Nucleus accumbens (tissue), 56 donors: ENCODE measurements at places on chromosomes 12 and 14.
A peak's percentile ranks its signal among the peaks of the same experiment; 100 is the strongest.

GRCh38 chr12:67980391-67980790 lies 8.9 kb upstream of the IFNG-AS1 start:
- DNase-seq, result no peak

- no peak for DNase-seq
Observed at GRCh38 chr14:92175811-92176210, 54.0 kb downstream of the CPSF2 start.

- DNase-seq, result no peak
Observed at GRCh38 chr12:94240171-94240570, 91.8 kb downstream of the PLXNC1 start.

DNA sequence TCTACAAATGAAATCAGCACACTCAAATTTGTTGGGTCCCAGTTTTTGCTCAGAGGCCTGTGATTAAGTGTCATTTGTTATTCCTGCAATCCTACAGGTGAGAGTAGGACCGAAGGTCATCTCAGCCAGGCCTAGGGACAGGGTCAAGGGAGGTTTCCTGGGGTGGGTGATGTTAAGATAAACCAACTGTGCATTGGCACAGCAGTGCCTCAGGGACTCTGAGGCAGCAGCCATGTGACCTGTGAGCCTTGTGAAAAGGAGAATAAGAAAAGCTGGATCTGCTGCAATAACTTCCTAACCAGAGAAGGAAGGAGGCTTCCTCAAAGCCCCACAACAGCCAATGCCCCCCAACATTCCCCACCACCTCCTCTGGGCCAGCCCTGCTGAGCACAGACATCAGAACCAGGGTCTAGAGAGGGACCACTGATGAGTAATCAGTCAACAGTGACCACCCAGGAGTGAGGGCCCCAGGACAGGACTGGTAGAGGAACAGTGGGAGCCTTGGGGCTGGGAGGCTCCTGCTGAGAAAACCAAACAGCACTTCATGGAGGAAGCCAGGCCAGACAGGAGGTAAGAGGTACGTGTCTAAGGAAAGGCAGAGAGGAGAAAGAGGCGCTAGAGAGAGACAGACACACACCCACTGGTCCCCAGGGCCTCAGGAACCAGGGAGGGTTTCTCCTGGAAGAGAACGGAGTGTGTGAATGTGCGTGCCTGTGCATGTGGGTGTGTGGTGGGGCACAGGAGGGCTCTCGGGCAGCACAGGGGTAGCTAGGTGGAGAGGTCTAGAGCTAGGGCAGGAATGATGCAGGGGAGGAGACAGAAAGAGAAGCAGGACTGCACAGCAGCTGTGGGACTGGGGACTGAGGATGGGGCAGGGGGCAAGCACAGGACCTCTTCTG lies 82.4 kb downstream of the ITPK1 start:
- no peak for DNase-seq

GRCh38 chr12:121942145-121942718 lies 23.8 kb downstream of the CFAP251 start:
- no peak for DNase-seq

- DNase-seq, result no peak
Observed at GRCh38 chr12:9649532-9649940, 20.0 kb upstream of the CLEC2D start.

DNA sequence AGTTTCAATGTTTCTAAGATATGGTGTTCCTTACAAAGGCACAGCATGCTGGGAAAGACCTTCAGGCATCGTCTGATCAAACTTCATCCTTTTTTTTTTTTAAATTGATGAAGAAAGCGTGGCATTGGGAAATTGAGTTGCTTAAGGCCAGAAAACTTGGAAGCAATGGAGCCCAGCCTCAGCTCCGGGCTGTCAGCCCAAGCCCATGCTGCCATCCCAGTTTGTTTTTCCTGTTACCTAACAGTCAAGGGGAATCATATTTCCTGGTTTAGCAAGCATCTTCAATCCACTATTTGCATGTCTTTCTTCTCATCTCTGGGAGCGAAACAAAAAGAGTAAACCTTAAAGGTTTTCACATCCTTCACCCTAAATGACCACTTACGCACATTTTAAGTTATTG lies 200.2 kb downstream of the CHST11 start:
- no peak for DNase-seq

DNA sequence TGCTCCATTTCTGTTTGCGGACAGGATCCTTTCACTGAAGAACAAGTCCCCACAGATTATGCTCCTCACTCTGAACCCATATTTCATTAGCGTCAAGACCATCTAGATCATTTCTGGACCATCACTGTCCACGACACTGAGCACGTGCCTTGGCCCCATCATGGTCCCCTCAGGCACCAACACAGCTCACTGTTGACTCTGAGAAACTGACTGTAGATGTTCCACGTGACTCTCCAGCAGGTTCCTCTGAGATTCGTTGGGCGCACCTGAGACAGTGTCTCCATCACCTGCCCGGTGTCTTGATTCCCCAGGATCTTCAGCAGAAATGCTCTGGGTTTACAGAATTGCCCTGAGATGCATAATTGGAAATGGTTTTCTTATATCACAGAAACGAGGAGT lies 985.4 kb downstream of the TMEM121 start:
- DNase-seq, result no peak

GRCh38 chr14:90472632-90473031 lies 75.8 kb downstream of the CALM1 start:
- no peak for DNase-seq

- DNase-seq, result no peak
Observed at GRCh38 chr12:23617749-23618148, 331.7 kb downstream of the SOX5 start.

DNA sequence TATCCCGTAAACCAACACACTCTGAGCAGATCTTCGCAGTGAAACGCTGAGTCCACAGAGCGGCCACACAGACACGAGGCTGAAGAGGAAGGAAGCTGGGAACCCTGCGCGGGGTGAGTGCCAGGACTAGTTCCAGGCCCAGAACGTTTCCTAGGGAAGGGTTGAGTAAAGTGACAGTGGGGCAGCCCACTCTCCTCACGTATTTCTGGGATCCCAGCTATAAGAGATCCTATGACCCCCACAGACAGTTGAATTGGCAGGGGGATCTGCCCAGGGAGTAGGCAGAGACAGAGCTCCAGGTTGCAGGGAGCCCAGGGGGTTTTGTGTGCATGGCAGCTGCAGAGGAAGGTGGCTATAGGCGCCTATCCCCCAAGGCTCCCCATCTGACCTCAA lies 51.1 kb downstream of the GTF2A1 start:
- DNase-seq, result peak; percentile 63

DNA sequence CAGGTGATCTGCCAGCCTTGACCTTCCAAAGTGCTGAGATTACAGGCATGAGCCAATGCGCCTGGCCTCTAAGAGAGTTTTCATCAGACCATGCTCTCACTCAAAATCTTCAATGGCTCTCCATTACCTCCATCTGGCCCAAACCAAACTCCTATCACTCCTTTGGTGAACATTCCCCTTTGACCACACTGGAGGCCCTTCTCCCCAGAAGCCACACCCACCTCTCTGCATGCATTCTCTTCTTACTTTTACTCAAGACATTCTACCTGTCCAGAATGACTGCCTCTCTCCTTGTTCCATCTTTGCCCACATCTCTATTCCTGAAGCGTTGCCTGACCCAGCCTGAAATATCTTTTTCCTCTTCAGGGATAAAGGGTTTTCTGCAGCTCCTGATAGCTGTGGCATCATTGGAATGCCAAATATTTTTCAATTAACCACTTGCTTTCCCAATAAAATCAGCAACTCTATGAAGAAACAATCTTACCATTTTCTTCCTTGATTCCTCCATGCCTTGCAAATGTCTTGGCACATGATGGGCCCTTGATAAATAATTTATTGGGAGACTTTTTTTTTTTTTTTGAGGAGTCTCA lies 15.5 kb downstream of the PLEK2 start:
- DNase-seq, result no peak

DNA sequence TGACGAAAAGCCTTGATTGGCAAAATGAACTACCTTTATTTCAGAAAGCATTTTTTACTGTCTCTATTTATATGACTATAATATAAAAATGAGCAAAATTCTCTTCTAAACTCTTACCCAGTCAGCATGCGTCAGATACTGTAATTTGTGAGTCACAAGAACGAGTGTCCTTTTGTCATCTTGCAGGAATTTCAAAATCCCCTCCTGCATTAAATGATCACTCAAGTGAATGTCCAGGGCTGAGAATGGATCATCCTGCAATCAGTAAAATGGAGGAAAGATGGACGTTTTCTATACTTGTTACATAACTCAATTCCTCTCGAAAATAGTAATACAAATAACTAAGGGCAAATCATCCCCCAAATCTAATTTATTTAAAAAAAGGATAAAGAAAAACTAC lies 77.7 kb upstream of the KCNJ8 start:
- no peak for DNase-seq

DNA sequence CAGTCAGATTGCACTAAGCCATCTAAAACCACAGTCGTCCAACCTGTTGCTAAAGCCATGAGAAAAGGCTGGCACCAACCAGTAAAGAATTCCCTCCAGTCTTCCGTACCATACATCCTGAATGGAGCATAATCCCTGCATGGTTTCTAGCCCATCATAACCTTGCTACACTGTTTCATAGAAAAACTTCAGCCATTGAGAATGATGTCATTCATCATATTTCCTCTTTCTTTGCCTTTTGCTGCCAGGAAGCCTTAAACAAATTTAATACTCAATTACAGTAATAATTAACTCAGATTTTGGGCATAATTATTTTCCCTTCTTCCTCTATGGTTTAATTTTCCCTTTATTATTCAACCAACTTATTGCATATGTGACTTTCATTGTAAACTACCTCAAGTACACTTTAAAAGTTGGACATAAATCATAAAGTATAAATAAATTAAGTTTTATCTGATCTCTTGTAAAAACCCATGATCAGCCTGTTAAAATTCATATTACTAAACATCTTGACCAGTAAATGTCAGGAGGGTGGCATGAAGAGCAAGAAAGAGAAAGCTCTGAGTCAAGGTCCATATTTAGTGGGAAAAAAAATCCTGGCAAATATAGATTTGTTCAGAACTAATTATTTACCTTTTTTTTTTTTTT lies 264.7 kb downstream of the ZFP36L1 start:
- DNase-seq, result no peak

GRCh38 chr12:114665411-114666260 lies 18.3 kb downstream of the TBX3 start:
- DNase-seq, result no peak

- no peak for DNase-seq
Observed at GRCh38 chr14:81260732-81261131, 40.0 kb upstream of the GTF2A1 start.

DNA sequence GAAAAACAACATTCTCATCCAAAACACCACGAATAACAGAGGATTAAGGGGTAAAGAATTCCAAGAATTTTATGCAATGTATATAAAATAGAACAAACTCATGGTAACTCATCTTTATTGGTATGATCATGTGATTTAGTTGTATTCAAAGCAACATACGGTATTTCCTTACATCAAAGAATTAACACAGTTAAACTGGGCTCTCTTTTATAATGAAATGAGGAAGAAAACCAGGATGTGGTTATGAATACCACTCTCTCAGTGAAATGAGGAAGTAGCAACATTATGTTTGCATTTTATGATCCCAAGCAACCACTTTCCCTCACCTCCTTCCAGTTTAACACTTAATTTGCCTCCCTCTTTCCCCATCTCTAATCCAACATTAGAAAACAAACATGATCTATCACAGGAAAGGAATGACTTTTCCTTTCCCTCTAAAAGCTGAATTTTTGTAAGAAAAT lies 22.9 kb downstream of the SPTLC2 start:
- DNase-seq, result no peak

DNA sequence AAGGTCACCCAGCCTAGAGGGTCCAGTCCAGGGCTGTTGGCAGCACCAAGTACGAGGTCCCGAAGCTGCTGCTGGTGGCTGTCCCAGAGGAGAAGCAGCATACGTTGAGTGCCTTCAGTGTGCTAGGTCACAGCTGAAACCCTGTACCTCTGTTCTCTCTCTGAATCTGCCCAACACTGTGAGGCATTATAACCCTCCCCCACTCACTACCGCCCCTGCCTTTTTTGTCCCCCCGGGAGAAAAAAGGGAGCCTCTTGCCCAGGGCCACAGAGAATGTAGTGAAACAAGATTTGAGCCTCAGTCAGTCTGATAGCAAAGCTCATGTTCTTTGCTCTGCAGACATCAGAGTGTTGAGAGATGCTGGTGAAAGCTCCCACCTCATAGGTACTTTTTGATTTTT lies 53.4 kb downstream of the PPP2R5C start:
- no peak for DNase-seq

- DNase-seq, result no peak
Observed at GRCh38 chr14:34693228-34693939, 21.0 kb downstream of the CFL2 start.

DNA sequence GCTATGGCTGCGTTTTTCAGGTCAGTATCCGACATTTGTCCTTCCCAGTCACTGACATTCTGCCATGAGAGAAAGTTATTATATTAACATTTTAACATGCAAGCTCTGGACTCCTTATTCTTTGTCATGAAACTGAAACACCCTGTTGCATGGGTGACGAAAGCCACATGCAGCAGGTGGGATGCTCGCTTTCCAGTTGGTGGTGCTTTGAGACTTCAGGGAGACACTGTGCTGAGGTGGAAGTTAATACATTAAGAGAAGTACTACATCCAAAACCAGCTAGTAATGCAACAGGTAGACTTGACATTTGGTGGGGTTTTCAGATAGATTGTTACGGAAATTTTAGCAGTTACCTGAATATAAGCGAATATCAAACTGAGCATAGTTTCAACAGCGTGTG lies 32.8 kb upstream of the AMN start:
- no peak for DNase-seq

GRCh38 chr12:89707703-89708564 lies 704 bp downstream of the ATP2B1 start:
- DNase-seq, result peak; percentile 50

- DNase-seq, result no peak
Observed at GRCh38 chr12:100151769-100152168, 9.1 kb upstream of the BLTP3B start.

GRCh38 chr12:53667080-53667479 lies 8.8 kb downstream of the ATP5MC2 start:
- no peak for DNase-seq

DNA sequence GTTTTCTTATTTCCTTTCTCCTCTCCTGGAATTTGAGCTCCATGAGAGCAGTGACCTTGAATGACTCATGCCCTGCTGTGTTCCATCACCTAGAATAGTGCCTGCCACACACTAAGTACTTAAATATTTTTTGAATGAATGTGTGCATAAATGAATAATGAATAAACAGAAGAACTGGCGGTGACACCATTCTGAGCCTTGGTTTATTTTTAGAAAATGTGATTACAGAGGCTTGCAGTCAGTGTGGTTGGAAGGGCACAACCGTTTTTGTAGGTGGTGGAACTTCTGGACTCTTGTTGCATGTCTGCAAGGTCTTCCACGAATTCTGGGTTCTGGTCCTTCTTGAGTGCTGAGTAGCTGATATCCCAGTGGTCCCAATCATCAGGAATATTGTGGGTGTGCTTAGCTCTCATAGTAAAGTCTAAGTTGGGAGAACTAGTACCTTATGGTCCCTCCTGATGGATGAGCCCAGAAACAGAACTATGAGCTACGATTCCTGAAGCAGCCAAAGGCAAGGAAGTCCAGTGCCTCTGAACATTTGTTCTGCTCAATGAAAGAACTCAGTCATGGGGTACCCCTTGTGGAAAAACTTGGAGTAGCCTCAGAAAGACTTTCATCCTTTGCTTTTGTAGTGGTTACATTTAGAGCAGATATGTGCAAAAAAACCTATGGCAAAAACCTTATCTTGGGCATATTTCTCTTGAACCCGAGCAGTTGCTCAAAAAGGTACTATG lies 28.8 kb upstream of the BHLHE41 start:
- DNase-seq, result no peak
